SJSA1 (cell line): ENCODE measurements at places on chromosomes 12 and 14.

- DNase-seq: no peak
Observed at GRCh38 chr12:51954561-51955361, 3.3 kb downstream of the ACVR1B start.

DNA sequence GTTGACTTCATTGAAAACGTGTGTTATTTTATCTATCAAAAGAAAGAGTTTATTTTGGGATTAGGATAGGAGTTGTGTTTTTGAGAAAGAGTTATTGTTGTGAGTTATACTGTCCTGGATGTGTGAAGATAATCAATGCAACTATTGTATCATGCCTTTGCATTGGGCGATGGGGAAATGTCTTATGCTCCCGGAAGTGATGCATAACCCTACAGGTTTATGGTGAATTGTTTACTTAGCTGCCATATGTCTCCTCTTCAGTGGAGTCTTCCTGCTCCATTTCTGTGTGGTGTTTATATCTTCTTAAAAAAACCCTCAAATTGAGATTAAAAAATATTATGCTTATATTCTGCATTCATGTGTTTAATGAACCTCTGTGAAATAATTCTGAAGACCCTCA, 6.5 kb downstream of the PDE3A start:
- no peak for DNase-seq

- no peak for DNase-seq
Observed at GRCh38 chr12:47039079-47039478, 40.3 kb upstream of the PCED1B start.

GRCh38 chr14:72788972-72789728, 104.8 kb downstream of the DPF3 start:
- no peak for DNase-seq

- no peak for DNase-seq
Observed at GRCh38 chr12:124941170-124941527, 26.7 kb upstream of the UBC start.
